ENCODE measurements at places on chromosomes 4 and X.

DNA sequence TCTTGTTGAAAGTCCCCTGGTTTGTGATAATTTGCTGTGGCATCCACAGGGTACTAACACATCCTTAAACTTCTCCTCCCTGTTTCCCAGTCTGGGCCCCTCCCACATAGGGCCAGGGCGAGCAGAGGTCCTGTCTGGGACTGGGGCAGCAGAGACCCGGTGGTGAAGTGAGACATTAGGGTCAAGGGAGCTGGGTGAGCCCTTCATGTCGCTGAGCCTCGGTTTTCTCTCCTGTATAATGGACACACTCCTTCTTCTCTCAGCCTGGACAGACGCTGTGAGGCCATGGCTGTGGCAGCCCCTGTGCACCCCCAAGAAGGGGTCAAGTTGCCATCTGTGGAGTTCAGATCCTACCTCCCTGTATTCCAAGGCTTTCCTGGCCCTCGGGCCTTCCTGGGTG, 33.0 kb upstream of the HMX1 start:
- DNase-seq: no peak

GRCh38 chr4:173332963-173333657, 1.0 kb downstream of the HMGB2 start:
- DNase-seq: peak; percentile 35

- no peak for DNase-seq
Measured at GRCh38 chrX:111634823-111635729, 45.9 kb upstream of the ALG13 start.

DNA sequence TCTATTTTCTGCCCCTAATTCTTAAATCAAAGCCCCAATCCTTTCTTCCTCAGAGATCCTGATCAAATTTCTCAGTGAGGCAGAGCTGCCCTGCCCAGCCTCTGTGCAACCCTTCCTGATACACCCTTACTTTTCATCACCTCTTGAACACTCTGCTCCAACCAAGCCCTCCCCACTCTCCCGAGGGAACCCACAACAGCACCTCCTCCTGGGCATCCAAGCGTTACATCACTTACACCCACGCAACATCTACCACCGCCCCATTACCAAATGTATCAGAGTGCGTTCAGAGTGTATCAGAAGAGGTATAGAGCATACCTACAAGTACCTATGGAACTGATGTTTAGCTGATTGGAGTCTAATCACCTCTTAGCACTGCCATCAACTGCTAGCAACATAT, 186.5 kb downstream of the RAP1GDS1 start:
- DNase-seq: no peak

- DNase-seq: no peak
Measured at GRCh38 chr4:2824836-2825381, 18.7 kb upstream of the ADD1 start.

DNA sequence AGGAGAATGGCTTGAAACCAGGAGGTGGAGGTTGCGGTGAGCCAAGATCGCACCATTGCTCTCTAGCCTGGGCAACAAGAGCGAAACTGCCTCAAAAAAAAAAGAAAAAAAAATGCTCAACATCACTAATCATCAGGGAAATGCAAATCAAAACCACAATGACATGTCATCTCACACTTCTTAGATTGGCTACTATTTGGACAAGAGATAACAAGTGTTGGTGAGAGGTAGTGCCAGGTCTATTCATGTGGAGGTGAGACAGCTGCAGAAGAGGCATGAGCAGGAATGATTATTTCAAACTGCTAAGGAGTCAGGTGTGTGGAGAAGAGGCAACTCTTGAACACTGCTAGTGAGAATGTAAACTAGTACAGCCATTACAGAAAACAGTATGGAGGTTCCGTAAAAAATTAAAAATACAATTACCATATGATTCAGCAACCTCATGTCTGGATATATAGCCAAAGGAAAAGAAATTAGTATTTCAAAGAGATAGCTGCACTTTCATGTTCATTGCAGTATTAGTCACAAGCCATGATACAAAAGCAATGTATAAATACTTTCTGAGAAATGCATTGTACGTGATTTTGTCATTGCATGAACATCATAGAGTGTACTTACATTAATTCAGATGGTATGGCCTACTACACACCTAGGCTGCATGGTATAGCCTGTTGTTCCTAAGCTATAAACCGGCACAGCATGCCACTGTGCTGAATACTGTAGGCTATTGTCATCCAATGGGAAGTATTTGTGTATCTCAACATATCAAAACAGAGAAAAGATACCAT, 75.3 kb downstream of the TMEM144 start:
- no peak for DNase-seq
